ENCODE measurements at places on chromosomes 6 and 20.

GRCh38 chr6:83008626-83009025, 57.0 kb downstream of the UBE3D start:
- DNase-seq: no peak

GRCh38 chr20:50306478-50307423, 116.1 kb downstream of the CEBPB start:
- no peak for DNase-seq

DNA sequence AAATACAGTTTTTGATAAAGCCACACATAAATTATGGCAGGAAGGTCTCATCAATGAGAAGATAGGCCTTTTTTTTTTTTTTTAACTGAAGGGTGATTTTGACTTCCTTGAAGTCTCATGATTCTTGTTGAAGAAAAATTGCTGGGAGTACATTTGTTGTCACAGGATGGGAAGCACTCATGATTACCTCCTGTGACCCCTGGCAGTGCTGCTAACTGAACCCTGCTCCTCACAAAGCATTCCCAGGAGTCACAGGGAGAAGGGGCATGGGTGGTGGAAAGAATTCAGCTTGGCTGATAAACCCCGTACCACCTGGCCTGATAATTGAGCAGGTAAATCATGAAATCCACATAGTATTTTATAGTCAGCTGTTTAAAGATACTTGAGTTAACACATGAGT, 86.9 kb downstream of the CD109 start:
- DNase-seq: no peak

DNA sequence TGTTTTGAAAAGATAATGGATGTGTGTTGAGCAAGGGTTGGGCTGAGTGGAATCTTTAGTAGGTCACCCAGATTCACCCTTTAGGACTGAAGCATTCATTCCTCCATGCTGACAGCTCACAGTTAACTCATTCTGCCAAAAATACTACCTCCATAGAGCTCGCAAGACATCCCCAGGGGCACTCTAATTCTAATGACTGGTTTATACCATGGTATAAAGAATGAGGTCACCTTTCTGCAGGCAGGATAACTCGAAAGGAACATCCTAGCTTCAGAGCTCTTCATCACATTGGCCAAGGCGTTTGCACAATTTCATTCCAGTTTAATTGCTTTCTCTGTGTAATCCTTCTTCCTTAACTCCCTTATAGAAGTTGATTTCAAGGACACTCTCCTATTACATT, 1257.2 kb upstream of the EYS start:
- DNase-seq: no peak

DNA sequence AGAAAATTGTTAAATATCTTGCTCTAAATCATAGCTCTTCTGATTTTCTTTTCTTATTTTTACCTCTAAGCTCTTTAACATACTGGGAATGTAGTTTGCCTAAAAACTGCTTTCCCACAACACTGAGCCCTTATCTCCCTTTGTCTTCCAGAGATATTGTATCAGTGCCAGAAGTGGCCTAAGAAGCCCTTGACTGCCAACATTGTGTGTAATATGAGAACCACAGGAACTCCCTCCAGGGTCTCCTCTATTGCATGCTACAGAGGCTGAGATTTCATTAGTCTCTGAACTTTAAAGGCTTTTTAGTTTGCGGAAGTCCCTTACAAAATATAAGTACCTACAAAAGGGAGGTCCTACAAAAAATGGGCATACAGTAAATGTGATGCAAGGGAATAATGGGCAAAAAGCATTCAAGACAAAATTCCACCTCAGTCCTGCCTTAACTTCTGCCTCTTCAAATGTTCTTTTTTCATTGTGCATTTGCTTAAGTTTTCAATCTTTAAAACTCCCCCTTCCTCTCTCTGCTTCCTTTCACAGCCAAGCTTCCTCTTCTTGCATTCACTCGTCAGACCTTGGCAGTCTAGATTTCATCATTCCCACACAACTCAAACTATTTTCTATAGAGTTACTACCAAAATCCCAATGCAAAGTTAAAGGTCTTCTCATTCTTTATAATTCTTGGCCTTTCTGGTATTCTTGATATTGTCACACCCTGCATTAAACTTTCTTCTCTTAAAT, 76.5 kb downstream of the ADGRG6 start:
- no peak for DNase-seq

GRCh38 chr6:144053601-144054000, 41.8 kb downstream of the SF3B5 start:
- DNase-seq: no peak

- DNase-seq: no peak
Measured at GRCh38 chr20:32153771-32154170, 44.3 kb downstream of the TM9SF4 start.

DNA sequence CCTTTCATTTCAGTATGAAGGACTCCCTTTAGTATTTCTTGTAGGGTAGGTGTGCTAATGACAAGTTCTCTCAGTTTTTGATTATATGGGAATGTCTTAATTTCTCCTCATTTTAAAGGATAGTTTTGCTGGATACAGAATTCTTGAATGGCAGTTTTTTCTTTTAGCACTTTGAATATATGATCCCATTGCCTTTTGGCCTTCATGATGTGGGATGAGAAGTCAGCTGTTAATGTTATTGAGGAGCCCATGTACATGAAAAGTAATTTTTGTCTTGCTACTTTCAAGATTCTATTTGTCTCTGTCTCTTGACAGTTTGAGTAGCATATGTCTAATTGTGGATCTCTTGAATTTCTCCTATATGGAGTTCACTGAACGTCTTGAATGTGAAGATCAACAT, 30.9 kb downstream of the RSPH3 start:
- no peak for DNase-seq

DNA sequence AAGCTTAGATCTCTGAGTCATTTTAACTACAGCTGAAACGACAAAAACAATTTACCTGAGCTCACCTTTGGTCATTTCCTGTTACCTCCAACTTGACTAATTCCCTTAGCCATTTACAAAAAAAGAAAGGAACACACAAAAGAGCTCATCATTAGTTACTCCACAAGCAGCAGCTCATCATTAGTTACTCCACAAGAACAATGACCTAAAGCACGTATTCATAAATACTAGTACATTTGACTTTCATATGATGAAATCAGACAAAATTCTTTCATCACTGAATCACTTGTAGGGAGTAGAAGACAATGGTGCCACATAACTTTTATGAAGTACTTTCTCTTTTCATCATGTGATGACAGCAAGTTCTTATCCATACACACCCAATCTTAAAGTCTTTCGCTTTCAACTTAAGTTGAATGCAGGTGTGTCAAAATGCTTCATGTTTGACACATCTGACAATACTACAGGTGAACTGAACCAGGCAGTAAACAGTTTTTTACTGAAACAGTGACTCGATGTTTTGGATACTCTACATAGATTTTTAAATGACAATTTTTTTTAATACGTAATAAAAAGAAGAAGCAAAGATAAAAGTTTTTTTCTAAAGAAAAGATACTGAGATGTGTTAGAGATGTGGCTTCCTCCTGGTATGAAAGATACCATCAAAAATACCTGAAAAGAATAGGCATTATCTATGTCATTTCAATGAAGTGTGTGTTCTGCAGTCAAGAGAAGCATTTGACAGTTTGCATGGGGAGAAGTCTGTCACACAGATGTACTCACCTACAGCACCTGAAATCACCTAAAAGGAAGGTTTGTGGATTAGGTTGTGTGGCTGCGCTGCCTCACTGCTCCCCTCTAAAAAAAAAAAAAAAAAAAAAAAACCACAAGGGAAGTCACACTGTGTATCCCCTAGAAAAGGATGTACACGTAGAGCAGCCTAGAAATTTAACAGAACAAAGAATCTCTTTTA, 109.1 kb downstream of the PRDM1 start:
- no peak for DNase-seq

DNA sequence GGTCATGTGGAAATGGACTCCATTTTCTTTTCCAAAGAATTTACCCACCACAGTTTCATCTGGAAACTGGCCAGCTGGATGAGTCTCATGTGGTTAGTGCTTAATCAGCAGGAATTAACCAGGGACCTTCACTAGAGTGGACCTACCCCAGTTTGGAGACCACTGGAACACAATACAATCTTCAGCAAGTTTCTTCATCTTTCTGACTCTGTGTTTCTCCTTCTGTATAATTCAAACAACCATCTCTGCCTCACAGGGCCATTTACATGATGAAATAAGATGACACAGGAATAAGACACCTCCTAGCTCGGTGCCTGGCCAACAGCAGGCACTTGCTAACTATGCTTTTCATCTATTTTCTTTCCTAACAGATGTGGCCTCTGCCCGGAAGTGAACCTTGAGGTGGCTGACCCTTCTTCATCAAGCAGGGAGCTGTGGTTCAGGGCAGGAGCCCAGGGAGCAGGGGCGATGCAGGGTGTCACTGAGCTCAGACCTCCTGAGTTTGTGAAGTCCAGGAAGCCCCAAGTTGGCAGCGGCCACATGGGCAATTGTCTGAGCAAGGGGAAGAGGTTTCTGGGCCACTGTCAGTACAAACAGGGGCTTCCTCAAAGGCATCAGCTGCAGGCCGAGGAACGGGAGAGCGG, 98.8 kb downstream of the SOD2 start:
- DNase-seq: no peak

- no peak for DNase-seq
Measured at GRCh38 chr6:134584847-134585516, 267.1 kb upstream of the SGK1 start.

DNA sequence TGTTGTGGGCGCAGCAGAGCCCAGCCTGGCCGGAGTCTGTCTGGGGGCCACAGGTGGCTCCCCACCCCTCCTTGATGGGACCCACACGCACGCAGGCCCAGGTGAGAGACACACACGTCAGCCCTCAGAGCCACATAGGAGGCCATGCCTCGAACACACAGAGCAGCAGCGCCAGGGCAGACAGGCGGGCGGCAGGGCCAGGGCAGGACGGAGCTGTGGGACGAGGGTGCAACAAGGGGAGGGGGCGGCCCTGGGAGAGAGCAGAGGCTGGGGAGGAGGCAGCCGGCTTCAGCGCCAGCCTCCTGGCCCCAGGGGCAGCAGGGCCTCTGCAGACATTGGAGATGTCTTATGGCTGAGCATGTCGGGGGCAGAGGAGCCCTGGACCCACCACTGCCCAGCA, 42.5 kb downstream of the KCNQ2 start:
- no peak for DNase-seq

- DNase-seq: no peak
Measured at GRCh38 chr20:10324198-10324847, 105.7 kb downstream of the SNAP25 start.

DNA sequence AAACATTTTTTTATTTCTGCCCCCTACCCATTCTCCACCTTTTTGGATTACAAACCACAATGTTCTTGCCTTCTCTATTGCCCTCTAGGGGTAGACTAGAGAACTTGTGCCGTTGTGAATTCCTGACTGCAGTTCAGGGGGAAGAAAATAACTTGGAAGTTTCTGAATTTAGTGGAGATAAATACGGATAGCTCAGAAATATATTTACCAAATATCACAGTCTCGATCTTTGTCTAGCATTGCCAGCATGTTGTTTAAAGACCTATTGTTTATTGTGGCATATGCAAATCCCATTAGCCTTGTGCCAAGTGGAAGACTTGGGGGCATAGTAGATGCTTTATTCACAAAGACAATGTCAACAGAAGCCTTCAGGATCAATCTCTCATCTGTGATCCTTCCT, 154.1 kb upstream of the MMS22L start:
- no peak for DNase-seq

- DNase-seq: no peak
Measured at GRCh38 chr6:4941782-4942672, 61.8 kb downstream of the RPP40 start.

- DNase-seq: no peak
Measured at GRCh38 chr6:36320475-36320874, 16.2 kb downstream of the BNIP5 start.

DNA sequence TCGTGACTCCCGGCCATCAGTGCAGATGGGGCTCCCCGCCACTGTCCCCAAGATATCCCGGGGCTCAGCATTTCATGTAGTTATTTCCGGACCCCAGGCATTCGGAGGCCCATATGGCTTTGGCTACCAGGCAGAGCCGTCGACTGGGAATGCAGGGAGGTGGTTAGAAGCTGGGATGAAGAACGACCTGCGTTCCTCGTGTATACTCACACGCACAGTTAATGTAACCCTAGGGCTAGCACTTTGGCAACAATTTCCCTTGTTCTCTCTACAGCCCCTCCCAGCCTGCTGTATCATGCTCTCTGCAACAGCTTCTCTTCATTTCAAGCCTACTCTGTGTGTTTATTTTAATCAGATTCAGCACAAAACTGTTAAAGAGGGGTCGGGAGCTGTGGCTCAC, 240.4 kb downstream of the MYLK4 start:
- DNase-seq: no peak

DNA sequence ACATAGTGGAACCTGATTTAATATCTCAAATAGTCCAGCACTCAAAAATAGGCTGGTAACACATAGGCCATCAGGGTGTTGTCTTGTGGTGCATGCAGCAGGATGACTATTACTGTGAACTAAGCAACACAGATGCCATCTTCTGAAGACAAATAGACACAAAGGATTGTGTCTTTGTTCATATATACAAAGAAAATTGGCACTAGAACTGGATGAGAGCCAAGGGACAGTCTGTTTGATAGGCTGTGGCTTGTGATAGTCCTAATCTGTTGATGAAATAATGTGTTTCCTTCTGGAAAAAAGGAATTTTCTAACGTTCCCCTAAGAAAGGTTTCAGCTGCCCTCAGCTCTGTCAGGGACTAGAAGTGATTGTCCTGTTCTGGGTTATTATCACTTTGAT, 129.8 kb downstream of the TPBG start:
- DNase-seq: no peak

DNA sequence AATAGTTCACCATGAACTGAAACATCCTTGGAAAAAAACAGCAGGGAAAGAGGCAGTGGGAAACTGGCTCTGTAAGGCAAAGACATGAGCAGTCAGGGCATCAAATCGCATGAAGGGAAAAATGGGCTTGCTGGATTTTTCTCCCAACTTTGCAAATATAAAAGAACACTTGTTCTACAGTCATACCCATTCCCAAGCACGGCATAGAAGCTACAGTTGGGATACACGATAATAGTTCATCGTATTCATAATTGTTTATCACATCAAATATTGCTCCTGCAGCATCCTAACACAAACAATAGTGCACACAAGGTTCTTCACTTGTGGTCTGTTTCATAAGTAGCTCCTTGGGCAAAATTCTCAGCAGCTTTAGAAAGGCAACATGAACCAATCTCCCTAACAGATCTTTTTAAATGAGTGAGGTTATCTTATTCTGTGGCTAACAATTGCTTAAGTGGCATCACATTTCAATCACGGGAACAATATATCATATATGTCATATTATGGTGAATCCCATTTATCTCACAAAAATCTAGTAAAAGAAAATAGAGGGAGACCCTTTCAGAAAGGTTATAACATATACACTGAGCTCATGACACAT, 243.9 kb downstream of the PKHD1 start:
- DNase-seq: no peak

All from amygdala (tissue), 56 donors.